NCI-H526 (cell line): ENCODE measurements at places on chromosomes 16 and 17.
A peak's percentile ranks its signal among the peaks of the same experiment; 100 is the strongest.

GRCh38 chr16:49495596-49496355, 122.2 kb downstream of the C16orf78 start:
- DNase-seq: no peak

- no peak for DNase-seq
Measured at GRCh38 chr17:6243186-6243585, 173.0 kb downstream of the WSCD1 start.

GRCh38 chr17:44707755-44708400, 587 bp upstream of the DBF4B start:
- no peak for DNase-seq

GRCh38 chr16:31452631-31453106, 6.6 kb upstream of the ARMC5 start:
- no peak for DNase-seq

DNA sequence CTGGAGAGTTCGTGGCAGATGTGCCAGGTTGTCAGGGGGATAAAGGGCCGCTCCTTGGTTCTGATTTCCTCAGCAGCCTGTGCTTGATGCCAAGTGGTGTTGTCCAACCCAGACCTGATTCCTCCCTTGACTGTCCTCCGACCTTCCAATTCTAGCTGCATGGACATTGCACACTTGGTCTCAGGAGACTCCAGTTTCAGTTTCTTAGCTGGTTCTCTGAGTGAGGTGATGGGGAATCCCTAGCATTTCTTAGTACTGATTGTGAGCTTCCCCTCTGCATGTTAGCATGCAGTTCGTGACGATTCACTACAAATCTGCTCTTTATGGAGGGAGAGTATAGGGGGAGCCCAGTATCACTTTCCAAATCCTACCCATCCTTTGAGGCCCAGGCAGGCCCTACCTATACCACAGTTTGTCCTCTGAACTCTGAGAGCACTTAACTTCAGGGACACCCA, 12.4 kb upstream of the CCR7 start:
- DNase-seq: no peak

DNA sequence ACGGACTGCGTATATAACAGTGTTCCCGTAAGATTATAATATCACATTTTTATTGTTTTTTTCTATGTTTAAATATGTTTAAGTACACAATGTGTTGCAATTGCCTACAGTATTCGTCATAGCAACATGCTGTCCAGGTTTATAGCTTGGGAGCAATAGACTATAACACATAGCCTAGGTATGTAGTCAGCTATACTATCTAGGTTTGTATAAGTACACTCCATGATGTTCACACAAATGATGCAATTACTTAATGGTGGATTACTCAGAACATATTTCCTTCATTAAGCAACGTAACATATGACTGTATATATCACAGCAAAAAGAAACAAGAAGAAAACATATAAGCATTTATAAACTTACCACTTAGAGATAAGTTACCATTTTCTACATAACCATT, 160.0 kb downstream of the CBLN1 start:
- DNase-seq: no peak

DNA sequence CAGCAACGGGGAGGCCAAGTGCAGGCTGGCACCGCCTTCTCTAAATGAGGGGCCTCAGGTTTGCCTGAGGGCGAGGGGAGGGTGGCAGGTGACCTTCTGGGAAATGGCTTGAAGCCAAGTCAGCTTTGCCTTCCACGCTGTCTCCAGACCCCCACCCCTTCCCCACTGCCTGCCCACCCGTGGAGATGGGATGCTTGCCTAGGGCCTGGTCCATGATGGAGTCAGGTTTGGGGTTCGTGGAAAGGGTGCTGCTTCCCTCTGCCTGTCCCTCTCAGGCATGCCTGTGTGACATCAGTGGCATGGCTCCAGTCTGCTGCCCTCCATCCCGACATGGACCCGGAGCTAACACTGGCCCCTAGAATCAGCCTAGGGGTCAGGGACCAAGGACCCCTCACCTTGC, 18.5 kb downstream of the NGFR start:
- DNase-seq: no peak

- no peak for DNase-seq
Measured at GRCh38 chr16:3472878-3473595, 22.3 kb downstream of the C16orf90 start.

- DNase-seq: no peak
Measured at GRCh38 chr17:75595284-75595919, 7.8 kb downstream of the MYO15B start.

DNA sequence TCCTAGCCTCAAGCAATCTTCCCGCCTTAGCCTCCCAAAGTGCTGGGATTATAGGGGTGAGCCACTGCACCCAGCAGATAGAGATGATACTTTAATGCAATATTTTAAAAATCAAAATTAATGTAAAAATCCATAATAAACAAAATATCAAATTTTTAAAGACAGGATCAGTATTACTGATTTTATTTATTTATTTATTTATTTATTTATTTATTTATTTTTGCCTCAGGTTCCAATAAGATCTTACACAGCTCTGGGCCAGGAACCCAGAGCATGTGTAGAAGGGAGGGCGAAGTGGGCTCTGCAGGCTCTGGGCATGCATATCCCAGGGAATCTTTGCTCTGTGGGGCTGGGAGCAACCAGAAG, 41.6 kb downstream of the FZD2 start:
- no peak for DNase-seq

GRCh38 chr17:180381-181244, 837 bp downstream of the DOC2B start:
- no peak for DNase-seq

DNA sequence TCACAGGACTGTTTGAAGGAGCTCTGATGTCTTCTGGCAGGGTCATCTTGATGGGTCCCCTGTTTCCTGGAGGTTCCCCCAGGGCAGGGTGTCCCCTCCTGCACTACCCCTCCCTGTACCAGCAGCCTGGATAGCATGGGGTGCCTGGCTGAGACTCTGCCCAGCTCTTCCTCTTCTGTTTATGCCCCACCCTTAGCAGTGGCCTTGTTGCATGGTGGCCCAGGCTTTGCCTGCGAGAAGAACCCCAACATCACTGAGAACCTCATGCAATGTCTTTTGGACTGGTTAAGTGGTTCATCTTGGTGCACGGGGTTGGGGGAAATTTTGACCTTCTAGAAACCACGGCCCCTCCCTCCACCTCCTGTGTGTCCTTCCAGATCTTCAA, 121.8 kb downstream of the IRX3 start:
- no peak for DNase-seq

GRCh38 chr16:3854750-3855541, 25.6 kb downstream of the CREBBP start:
- no peak for DNase-seq

GRCh38 chr17:4840893-4841242, 7.7 kb downstream of the MINK1 start:
- DNase-seq: no peak

- DNase-seq: peak; percentile 18
Measured at GRCh38 chr17:66855204-66855603, 20.3 kb downstream of the CACNG5 start.

DNA sequence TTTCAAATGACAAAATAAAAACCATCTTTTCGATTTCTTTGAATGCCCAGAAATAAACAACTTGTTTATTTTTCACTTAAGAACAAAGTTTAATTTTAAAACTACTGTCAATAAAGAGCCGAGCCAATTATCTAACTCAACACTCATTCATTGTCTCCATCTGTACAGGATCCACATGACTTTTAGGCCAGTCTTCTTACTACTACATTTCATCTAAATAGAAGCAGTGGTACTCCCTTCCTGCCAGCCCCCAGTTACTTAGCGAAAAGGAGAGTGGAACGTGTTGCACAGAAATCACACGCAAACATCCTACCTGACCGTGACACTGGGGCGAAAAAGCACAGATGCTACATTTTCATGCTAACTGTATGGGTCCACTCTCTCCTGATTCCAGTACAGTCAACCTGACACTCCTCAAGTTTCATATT, 1.2 kb downstream of the GNA13 start:
- no peak for DNase-seq

DNA sequence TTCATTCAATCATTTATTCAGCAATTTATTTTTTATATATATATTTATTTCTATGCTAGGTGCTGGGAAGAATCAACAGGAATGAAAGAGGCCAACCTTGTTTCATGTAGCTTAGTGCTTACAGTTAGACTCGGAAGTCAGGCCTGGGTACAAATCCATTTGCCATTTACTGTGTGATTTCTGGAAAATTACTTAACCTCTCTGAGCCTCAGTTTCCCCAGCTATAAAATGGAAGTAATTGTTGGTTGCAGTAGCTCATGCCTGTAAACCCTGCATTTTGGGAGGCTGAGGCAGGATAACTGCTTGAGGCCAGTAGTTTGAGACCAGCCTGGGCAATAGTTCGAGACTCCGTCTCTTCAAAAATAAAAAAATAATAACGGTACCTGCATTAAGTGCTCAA, 27.2 kb upstream of the MLKL start:
- no peak for DNase-seq

GRCh38 chr16:57540387-57540786, 2.1 kb upstream of the ADGRG5 start:
- DNase-seq: no peak

DNA sequence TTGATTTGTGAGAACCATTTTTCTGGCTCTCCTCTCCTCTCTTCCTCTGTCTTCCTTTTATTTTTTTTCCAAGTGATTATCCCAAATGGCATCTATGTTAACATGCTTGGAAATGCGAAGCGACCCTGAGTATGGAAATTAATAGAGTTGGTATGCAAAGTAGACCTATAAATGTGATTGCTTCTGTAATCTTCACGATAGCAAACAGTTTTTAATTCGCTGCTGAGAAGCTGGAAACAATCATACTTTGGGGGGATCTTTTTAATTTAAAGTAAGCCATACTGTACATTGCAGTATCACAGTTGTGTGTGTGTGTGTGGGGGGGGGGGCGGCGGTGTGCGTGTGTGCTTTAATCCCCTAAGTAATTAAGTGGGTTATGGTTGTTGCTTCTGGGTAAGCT, 233.3 kb downstream of the CDH13 start:
- peak; percentile 4 for DNase-seq

- DNase-seq: no peak
Measured at GRCh38 chr16:70590722-70591415, 55.5 kb upstream of the IL34 start.

DNA sequence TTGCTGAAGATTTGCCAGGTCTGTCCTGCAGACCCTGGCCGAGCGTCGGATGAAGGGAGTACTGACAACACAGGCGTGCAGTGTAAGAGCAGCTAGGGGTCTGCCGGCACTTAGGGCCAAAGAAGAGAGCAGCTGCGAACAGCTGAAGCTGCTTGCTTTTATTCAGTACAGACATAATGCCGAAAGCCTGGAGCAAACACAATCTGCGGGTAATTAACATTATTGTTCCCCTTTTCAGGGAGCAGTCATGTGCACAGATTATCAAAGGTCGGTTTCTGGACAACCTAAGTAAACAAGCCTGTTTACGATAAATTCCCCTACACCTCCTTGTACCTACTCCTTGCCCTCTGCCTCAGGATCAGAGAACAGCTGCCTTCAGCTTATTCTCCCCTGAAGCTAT, 12.0 kb upstream of the KRT23 start:
- DNase-seq: no peak

DNA sequence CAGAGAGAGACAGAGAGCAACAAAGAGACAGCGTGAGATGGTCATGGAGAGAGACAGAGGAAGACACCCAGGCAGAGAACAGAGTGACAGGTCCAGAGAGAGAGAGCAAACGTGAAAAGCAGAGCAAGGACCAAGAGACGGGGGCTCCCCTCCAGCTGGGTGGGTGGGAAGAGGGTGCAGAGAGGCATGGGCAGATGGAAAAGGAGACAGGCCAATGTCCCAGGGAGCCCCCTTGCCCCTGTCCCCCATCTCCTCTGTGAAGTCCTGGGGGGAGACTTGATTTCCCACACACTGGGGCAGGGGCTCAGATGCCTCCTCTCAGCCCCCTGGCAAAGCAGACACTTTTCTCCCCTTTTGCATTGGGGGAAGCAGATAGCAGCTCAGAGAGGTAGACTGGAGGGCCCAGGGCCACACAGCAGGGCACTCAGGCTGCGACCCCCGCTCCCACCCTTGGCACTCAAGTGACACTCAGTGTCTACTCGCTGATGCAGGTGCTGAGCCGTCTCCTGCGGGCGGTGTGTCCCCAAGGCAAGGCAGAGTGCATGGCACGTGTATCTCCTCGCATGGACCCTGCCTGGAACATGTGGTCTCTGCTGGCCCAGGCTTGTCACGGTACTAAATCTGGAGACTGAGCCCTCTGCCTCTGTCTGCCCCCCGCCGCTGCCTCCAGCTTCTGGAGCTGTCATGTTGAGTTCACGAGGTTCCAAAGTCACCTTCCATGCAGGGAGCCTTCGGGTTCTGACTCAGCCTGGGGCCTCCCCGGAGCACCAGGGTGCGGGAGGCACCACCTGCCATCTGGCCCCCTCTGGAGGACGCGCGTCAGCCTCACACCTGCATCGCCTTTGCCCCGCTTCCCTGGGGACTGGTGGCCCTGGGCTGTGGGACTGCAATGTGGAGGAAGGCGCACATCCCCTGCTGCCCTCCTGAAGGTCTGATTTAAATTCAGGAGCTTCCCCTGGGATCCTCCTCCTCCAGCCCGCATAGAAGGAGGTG, 215.9 kb upstream of the GSE1 start:
- DNase-seq: peak; percentile 76

GRCh38 chr16:50235581-50235980, 30.8 kb upstream of the ADCY7 start:
- DNase-seq: no peak

DNA sequence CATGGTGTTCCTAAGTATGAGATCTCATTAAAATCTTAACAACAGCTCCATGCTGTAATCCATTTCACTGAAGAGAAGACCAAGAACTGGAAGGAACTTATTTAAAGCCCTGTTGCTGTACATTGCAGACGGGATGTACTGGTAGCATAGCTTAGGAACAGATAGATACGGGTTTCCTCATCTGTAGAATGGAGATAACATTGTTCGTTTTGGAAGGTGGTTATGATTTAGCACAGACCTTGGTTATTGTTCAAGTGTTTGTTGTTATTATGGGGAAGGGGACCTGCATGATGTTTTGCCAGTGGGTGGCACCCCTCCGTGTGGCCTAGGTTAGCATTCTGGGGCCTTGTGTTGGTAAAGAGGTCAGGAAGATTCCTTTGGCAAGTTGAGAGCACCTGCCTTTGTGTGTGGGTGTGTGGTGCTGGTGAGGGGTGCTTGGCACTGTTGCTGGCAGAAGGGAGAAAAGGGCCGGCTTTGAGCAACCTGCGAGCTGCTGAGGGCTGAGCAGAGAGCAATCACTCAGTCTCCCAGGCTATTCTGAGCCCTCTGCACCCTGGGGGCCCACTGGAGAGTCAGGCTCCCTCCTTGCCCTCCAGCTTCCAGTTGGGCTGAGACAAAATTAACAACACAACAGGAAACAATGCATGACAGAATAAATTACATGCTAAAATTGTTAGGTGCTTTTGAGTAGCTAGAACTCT, 2.3 kb downstream of the TAOK2 start:
- no peak for DNase-seq

GRCh38 chr17:39239640-39240314, 14.0 kb upstream of the STAC2 start:
- DNase-seq: peak; percentile 43

- DNase-seq: no peak
Measured at GRCh38 chr17:79826204-79826680, 13.0 kb downstream of the CBX4 start.

- no peak for DNase-seq
Measured at GRCh38 chr16:15996432-15997109, 47.2 kb downstream of the ABCC1 start.

GRCh38 chr16:68695575-68695974, 41.5 kb upstream of the CDH1 start:
- no peak for DNase-seq

GRCh38 chr17:35978346-35978745, 3.0 kb downstream of the CCL16 start:
- DNase-seq: no peak
